Hypothalamus (tissue), 51 donors: ENCODE measurements at places on chromosomes 16 and 17.

GRCh38 chr16:8594149-8594666 is 3.9 kb upstream of the TMEM114 start:
- DNase-seq: no peak

- DNase-seq: no peak
These were observed 11.3 kb downstream of the FKBP10 start for GRCh38 chr17:41824086-41824485.

GRCh38 chr17:79678091-79678735 is 52.5 kb upstream of the ENPP7 start:
- no peak for DNase-seq

DNA sequence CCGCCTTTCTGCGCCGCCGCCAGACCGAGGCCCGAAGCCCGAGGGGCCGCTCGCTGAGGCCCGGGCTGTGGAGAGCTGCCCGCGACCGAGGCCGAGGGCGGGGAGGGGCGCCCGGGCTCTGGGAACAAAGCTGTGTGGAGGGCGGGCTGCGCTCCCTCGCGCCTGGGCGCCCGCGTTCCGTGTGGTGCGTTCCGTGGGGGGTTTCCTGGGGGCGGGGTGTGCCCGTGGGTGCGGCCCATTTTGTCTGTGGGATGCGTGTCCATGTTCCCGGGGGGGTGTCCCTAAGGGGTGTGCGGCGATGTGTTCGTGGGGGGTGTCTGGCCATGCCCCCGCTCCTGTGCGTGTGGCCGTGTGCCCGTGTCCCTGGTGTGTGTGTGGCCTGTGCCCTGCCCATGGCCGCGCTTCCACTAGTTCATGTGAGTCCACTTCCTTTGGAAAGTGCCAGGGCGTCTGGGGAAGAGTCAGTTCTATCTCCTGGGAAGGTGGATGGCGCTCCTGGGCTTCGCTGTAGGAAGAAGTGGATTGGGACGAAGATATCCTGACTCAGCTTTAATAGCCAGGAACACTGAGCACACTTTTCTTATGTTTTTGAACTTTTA is 520 bp downstream of the JPT2 start:
- DNase-seq: no peak

DNA sequence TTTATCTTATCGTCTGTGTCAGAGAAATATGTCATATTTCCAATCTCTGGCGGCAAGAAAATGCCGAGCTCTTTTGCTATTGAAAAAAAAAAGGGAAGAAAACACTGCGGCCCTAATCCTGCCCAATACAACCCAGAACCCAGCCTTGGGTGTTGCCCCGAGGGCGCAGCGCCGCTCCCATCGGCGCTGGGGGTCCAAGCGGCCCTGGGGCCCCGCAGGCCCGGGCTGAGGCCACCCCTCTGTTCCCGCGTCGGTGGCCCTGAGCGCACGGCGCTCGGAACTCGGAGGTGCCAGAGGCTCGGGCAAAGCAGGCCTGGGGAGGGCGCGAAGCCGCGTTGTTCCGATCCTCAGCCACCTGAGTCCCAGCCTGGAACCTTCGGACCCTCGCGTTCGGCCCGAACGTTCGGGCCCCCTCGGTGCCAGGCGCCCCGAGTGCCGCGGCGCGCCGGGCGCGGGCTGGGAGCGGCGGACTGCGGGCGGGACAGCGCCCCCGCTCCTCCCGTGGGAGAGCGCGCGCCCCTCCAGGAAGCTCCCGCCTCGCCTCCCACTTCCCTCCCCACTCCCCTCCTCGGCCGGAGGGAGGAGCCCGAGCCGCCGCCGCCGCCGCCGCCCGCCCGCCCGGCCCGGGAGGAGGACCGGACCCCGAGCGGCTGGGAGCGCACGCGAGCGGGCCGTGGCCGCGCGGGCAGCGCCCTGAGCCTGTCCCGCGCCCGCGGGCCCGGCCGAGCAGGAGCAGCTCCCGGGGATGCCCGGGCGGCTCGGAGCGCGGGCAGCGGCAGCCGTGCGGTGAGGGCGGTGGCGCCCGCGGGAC is at the start of gene CPNE2:
CPNE2 (plus strand) TSS at position 609 of the 811 bp plus-strand sequence. CDS start 18,160 bp downstream, outside the sequence.
- peak; percentile 79 for DNase-seq

DNA sequence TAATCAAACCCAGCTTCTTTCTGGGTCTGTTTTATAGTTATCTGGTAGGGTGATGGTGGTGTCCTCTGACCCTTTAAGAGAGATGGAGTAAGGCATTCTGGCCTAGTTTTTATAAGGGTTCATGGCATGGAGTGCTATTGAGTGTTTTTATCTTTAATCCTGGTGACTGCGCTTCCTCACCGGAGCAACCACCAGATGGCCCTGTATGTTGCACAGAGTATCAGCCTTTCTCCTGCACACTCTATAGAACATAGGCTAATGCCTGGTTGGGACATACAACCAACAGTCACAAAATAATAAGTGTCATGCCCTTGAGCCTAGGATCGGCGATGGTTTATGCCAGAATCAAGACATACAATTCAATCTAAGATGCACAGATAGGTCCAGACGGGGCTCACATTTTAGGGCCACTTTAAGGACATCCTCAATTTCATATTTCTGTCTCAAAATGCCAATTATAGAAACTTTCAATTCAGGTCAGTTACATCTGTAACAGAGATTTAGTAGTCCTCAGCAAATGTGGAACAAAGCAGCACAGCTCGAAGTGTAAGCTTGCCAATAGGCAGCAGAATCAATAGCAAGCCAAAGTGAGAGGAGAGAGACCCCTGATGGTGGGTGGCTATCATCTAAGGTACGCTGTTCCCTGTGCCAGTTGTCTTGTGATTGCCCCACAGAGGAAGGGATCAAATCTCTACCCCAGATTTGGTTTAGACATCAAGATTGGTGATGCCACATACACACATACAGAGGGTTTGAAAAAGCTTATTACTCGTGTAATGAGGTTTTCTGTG is 37.2 kb upstream of the HOXB9 start:
- no peak for DNase-seq

GRCh38 chr16:72285324-72285723 is 113.4 kb upstream of the PMFBP1 start:
- DNase-seq: no peak

DNA sequence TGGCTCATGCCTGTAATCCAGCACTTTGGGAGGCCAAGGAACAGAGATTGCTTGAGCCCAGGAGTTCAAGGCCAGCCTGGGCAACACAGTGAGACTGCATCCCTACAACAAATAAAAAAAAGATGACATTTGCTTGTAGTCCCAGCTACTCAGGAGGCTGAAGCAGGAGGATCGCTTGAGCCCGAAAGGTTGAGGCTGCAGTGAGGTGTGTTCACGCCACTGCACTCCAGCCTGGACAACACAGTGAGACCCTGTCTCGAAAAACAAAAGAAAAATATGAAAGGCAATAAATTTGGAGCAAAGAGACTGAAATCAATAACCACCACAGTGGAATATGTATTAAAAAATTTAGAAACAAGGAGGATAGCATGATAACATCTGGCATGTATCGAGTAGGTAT is 143.8 kb upstream of the RBL2 start:
- no peak for DNase-seq

DNA sequence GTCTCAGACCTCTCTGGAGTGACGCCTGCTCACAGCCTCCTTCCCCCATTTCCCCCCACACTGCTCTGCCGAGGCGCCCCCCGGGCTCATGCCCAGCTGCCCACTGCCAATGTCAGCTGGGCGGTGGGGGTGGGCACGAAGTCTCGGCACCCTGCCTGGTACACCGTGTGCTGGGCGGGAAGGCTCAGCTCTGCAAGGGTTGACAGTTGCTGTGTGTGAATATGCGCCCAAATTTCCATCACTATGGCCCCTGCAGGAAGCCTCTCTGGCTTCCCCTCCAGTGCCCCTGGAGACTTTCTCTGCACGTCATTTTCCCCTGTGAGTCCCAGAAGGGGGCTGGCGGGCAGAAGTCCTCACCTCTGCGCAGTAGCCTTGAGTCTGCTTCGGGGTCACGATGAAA is 11.6 kb upstream of the CAMKK1 start:
- no peak for DNase-seq

DNA sequence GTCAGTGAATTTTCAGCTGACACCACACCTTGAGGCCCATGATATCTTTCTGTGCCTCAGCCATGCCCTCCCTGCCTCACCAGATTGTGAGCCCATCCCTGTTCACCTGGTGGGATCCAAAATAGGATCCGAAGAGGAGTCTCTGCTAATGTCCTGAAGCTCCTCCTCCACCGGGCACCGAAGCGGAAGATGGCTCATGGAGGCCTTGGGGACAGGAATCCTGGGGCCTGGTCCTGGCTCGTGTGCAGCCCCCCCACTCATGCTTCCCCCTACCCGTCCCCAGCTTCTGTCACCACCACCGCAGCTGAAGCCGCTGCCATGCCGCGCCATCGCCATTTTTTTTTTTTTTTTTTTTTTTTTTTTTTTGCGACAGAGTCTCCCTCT is 1683.4 kb downstream of the TP53TG3F start:
- no peak for DNase-seq

- no peak for DNase-seq
These were observed 670.1 kb upstream of the CA10 start for GRCh38 chr17:52828621-52829020.

- DNase-seq: no peak
These were observed 70.4 kb downstream of the RPH3AL start for GRCh38 chr17:282000-282911.

DNA sequence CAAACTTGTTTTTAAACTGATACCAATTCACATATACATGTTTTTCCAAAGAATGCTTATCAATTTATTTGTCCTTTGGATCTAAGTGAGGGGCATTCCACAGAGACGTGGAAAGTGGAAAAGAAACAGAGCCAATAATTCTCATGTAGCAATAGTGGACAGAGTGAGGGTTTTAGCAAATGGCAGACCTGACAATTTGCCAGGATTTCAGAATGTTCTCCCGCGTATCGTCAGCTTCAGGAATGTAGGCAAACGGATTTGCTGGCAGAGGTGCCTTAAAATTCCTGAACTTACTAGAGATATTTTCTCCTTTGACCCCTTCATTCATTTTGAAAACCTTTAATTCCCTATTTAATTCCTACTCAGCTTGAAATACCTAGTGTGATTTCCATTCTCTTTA is 193.4 kb upstream of the CPHXL start:
- no peak for DNase-seq

- no peak for DNase-seq
These were observed 205.7 kb upstream of the CPHXL start for GRCh38 chr16:75931970-75932369.

- DNase-seq: no peak
These were observed 55.1 kb downstream of the SOX9 start for GRCh38 chr17:72175787-72176515.

DNA sequence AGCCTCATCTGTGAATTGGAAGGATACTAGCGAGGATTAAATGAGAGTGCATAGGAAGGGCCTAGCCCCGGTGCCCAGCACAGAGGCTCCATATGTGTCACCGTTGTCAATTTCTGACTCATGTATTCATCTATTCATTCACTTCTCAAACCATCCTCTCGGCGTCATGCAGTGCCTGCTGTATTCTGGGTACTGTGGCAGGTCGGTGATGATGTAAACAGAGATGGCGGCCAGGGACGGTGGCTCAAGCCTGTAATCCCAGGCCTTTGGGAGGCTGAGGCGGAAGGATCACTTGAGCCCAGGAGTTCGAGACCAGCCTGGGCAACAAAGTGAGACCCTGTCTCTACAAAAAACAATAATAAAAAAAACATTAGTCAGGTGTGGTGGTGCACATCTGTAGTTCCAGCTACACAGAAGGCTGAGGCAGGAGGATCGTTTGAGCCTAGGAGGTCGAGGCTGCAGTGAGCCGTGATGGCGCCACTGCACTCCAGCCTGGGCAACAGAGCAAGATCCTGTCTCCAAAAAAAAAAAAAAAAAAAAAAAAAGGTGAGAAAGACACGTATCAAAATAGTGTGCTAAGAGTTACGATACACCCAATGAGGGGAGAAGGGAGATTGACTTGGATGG is 4.3 kb upstream of the PPP1R1B start:
- no peak for DNase-seq

- DNase-seq: no peak
These were observed 374.5 kb upstream of the MON1B start for GRCh38 chr16:76816475-76816874.

DNA sequence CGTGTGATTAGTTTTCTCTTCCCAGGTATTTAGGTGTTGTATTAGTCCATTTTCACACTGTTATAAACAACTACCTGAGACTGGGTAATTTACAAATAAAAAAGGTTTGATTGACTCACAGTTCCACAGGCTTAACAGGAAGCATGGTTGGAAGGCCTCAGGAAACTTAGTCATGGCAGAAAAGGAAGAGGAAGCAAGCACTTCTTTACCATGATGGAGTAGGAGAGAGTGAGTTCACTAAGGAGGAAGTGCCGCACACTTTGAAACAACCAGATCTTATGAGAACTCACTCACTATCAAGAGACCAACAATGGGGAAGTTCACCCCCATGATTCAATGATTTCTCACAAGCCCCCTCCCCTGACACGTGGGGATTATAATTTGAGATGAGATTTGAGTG is 1343.7 kb upstream of the GOT2 start:
- no peak for DNase-seq

GRCh38 chr16:1708083-1708767 is 2.2 kb downstream of the MAPK8IP3 start:
- no peak for DNase-seq

- no peak for DNase-seq
These were observed 1.3 kb downstream of the ERBB2 start for GRCh38 chr17:39701012-39701783.

DNA sequence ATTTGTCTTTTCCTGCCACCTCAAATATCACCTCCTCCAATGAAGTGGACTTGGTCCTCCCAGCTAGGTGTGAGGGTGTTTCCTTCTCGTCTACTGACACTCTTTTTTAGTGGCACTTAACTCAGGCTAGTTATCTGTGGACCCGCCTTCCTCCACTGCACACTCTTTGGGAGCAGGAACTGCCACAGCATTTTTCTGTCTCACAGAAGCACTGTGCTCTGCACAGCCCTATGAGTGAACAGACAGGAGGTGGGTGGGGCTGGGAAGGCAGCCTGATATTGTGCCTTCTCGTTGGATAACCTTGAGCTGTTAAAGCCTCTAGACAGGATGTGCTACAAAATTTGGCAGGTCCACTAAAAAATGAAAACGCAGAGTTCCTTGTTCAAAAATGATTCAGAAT is 31.9 kb upstream of the HOXB13 start:
- no peak for DNase-seq

GRCh38 chr17:56815711-56816110 is 18.0 kb downstream of the C17orf67 start:
- no peak for DNase-seq

GRCh38 chr17:31320791-31321190 is 631 bp downstream of the EVI2A start:
- DNase-seq: no peak

GRCh38 chr16:67936880-67937605 is 393 bp upstream of the PSMB10 start:
- DNase-seq: no peak

GRCh38 chr17:27333410-27333980 is 39.6 kb downstream of the WSB1 start:
- DNase-seq: no peak

GRCh38 chr17:69239611-69240600 is 11.3 kb upstream of the ABCA10 start:
- no peak for DNase-seq
